ENCODE measurements at places on chromosomes 6 and 20.
A peak's percentile ranks its signal among the peaks of the same experiment; 100 is the strongest.

DNA sequence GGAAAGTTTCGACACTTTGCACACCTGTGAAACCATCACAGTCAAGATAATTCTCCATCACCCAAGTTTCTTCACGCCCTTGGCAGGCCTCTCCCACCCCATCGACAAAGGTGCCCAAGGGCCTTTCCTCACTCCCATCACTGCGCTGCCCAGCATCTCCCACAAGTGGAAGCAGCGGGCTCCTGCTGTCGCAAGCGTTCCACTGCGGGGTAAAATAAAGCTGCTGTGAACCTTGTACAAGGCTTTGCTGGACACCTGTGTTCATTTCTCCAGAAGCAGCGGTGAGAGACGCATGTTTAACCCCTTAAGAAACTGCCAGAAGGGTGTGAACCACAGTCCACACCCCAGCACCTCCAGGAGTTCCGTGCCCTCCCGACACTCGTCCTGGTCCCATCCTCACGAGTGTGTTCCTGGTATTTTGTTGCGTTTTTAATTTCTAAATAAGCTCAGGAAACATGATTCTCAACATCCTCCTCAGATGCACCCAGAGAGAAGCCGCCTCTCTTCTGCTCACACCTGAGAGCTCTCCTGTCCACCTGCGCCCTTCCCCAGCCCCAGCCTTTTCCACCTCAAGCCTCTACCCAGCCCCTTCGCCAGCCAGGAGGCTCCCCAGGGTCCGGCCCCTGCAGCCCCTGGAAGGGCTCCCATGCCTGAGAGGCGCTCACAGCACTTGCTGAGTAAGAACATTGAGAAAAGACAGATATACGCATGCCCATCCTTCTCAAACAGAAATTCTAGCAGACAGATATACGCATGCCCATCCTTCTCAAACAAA, 97.5 kb downstream of the TAF4 start:
- no peak for DNase-seq

DNA sequence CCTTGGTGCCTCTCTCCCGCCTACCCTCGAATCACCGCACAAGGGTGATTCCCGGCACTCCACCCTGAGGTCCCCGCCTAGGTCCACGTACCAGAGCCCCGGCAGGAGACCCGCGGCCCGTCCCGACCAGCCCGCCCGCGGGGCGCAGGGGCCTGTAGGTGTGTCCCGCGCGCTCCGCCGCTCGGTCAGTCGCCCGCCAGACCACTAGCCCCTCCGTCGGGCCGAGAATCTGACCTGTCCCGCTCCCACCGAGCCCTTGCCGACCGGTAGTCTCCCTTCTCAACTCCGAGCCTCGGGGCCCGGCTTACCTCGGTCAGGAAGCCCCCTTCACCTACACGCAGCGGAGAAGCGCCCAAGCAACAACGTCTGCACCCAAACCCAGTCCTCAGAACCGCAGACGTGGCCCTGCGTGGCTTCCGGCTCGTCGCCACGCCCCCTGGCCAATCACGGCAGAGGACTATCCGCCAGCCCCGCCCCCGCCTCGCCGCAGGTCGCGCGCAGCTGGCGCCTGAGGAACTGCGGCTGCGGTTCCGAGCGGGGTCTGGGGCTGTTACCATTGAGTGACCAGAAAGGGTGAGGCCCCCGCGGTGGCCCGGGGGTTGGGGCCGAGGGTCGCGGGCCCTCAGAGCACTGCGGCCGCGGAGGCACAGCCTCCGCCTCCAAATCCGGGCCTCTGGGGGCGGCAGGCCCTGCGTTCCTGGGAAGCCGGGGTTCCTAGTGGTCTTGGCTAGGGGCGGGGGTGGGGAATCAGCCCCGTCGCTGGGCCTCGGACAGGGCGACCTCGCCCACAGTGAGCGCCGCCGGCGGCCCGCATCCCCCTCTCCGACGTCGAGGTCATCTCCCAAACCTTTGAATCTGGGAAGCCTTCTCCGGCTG, at the start of the genes PGM3 and RWDD2A:
Gene PGM3 (minus strand): TSS at position 395 of the 876 bp plus-strand sequence. CDS start 2,253 bp downstream, outside the sequence.
Gene RWDD2A (plus strand): TSS at position 487 of the 876 bp plus-strand sequence. CDS start 1,095 bp downstream, outside the sequence.
- DNase-seq: peak; percentile 40

GRCh38 chr6:113903666-113904330, 46.7 kb downstream of the MARCKS start:
- peak; percentile 31 for DNase-seq

GRCh38 chr20:6395695-6396094, 272.9 kb upstream of the FERMT1 start:
- DNase-seq: no peak

- no peak for DNase-seq
Observed at GRCh38 chr6:116445102-116445501, 16.1 kb upstream of the CALHM6 start.

- no peak for DNase-seq
Observed at GRCh38 chr20:9555781-9556180, 41.4 kb downstream of the LAMP5 start.

DNA sequence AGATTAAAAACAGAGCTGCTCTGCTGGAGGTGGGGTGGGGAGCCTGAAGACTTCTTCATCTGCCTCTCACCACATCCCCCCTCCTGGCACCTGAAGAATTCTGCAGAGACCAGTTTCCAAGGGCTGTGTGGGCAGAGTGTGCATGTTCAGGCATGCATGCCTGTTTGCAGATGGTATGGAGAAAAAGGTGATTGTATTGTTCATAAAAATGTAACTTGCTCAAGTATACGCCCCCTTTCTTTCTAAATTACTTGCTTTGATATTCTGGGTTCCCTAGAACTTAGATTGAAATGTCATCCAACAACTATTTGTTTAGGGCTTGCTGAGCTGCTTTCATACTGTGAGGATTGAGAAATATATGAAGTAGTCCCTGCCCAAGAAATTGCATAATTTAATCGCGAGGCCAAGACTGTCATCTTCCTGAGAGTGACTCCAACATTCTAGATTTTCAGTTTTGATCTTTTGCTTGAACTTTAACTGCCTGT, 83.6 kb downstream of the LCA5 start:
- no peak for DNase-seq

GRCh38 chr6:26485112-26485780, 14.9 kb upstream of the BTN1A1 start:
- DNase-seq: no peak

DNA sequence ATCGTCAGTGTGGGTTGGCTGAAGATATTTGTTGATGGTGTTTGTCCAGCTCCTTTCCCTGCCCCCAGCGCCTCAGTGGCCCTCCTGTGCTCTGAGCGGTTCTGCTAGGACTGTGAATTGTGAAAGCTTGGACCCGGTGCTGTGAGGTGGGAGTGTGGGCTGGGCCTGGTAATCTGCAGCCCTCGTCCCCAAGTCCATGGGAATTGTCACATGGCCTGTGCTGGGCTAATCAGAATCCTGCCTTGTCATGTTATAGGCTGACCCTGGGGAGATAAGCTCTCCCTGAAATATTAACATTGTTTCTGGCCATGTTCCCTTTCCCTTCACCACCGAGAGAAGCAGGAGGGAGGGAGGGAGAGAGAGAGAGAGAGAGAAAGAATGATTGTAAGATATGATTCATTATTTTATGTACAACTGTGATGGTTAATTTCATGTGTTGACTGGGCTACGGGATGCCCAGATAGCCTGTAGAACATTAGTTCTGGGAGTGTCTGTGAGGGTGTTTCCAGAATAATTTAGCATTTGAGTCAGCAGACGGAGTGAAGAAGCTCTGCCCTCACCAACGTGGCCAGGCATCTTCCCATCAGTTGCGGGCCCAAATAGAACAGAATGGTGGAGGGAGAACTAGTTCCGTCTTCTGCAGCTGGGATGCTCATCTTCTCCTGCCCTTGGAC, 62.4 kb downstream of the TFAP2C start:
- DNase-seq: no peak

DNA sequence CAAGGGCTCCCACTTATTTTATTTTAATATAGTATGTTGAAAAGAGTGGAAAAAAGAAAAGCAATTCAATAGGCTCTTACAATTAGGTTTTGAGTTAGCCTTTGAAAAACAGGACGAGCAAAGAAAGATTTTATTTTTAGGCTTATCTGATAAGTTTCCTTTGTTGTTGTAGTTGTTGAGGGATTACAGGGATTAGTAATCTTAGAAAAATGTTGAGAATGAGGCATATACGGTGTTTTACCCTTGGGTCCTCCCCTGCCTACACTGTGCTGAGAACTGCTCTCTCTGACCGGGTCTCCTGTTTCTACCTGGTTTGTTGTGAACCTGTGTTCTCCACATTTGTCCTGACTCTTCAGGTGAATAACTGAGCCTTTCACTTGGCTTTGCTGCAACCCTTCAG, 16.7 kb downstream of the TRAPPC3L start:
- no peak for DNase-seq

DNA sequence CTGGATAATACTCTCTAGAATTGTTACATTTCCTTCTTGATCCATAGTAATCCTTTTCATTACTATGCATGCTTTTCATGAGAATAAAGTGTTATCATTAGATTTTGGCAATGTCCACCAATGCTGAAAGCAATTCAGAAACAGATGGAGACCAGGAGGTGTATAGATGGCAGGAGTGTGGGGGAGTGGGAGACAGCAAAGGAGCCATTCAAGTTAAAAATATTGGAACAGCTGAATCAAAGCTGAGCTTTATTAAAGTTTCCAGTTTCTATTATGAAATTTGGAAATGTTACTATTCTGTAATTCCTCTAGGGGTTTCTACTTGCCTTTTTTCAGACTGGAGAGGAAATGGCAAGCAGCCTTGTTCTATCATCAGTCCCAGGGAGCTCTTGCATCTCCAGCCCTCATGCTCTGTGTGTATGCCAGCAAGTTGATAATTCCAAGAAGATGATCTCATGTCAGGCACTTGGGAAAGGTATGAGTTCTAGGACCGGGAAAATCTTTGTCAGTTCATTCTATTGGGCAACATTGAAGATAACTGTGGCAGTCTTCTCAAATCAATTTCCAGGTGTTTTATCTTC, 228.0 kb downstream of the CD109 start:
- peak; percentile 7 for DNase-seq

GRCh38 chr6:82017288-82017687, 230.3 kb downstream of the IBTK start:
- DNase-seq: peak; percentile 72

DNA sequence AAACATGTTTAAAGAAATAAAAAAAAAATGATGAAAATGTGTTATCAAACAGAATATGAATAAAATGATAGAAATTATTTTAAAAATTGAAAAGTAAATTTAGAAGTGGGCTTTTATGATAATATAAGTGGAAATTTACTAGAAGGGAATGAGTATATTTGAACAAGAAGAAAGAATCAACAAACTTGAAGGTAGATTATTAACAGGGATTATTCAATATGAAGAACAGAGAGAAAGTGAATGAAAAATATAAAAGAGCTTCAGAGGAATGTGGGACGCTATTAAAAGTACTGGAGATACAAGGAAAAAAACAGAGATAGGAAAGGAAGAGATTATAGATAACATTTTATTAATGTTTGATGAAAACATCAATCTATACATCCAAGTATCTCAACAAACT, 1014.4 kb upstream of the CITED2 start:
- no peak for DNase-seq

DNA sequence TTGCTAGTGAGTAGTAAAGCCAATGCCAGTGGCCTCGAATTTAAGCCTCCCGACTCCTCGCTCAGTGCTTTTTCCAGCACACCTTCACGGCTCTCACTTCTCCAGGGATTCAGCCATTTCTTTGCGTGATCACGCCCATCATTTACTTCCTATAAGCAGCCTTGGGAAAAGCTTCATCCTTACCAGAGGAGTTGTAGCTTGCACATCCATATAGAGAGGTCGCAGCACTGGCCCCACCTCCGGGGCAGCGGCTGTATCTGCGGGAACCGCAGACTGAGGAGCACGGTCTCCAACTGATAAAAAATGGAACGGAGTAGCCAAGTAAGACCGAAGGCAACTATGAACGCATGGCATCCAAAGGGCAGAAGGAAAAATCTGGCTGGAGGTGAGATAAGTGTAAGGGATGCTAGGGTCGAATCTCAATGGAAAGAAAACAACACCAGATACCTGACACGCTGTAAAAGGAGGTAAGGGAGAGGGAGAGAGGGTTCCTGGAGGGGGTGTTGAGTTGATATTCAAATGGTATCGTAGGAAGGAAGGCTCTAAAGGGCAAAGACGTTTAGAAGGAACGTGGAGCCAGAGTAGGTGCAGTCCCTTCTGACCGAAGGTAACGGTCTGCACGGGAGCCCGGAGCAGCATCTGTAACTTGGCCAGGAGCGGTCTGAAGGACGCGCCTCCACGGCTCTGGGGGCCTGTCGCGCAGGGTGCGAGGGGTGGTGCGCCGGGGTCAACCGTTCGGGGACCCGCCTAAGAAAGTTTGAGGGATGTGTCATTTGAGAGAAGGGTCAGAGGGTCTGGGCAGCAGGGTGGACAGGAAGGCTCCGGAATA, 640 bp downstream of the NFS1 start:
- no peak for DNase-seq

- no peak for DNase-seq
Observed at GRCh38 chr20:11952639-11953038, 34.9 kb downstream of the BTBD3 start.

DNA sequence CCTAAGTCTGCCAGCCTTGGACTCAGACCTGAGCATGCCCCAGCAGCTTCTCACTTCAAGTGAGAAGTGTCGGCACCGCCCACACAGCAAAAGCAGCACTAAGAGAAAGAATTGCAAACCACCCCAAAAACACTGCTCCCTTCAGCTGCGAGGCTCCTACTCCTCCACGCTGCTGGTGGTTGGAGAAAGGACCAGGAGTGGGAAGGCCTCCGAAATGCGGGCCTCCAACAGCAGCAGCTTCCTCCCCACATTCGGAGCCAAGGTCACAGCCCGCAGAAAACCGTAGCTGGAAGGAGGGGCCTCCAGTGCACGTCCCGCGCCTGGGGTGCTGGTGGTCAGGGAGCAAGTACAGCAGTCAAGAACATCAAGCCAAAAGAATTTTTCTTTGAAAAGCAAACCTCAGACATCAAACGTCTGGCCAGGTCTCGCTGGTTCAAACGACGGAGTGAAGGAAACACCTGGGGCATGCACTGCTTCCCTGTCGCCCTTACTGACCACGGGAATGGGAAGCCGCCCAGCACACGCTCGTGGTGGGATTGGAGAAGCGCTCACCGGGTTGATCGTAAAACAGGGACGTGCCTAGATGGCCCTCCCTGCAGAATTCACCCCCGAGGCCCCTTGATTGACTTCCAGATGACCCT, 185.6 kb upstream of the CST7 start:
- DNase-seq: no peak

DNA sequence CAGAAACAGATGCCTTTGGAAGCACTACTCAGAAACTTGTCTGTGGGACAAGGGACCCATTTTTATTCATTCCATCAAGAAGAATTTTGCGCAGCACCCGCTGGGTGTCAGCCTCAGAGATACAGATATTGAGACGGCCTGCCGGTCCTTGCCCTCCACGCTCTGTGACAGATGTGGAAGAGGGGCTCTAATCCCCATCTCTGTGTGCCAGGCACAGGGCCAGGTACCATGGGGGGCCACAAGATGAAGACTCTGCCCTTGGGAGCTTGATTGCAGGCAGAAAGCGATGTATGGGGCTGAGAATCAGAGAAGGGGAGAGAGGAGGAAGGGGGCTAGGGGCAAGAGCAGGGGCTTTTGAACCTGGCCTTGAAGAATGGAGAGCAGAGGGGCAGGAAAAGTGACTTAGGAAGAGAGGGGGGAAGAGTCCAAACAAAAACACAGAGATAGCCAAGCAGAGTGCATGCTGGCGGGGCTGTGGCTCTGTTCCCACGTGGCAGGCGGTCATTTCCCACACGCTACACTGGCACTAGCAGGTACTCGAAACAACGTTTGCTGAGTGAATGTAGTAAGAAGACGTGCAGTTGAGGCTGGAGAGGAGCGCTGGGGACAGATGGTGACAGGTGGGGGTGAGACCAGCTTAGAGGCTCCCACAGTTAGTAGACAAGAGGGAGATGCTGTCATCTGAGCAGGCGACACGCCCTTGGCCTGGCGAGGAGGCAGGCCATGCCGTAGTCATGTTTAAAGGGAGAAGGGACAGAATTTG, 170.3 kb upstream of the SNX9 start:
- DNase-seq: no peak

GRCh38 chr6:31498748-31499147, 803 bp downstream of the MICB start:
- DNase-seq: no peak

All from AG09309 (cell line).